ENCODE measurements at places on chromosomes 4 and X. TPM values are rescaled to one million over a fixed set of nuclear protein-coding genes. Genes with fewer than 3 reads are reported as not detected.

Gene TAF7L
- total RNA-seq, result not detected

Gene MSX1
- total RNA-seq, result 2.7 TPM

Gene PAGE4
- total RNA-seq, result not detected

Gene SLC6A14
- not detected for total RNA-seq

Gene ETDB
- not detected for total RNA-seq

Gene VSIG4
- total RNA-seq, result 65.1 TPM

Gene PPP3CA
- 23.3 TPM for total RNA-seq

Gene BMPR1B
- 1.4 TPM for total RNA-seq

Gene CXorf49B
- total RNA-seq, result not detected

Gene HSFX3
- not detected for total RNA-seq

Gene CCDC110
- 1.0 TPM for total RNA-seq

DNA sequence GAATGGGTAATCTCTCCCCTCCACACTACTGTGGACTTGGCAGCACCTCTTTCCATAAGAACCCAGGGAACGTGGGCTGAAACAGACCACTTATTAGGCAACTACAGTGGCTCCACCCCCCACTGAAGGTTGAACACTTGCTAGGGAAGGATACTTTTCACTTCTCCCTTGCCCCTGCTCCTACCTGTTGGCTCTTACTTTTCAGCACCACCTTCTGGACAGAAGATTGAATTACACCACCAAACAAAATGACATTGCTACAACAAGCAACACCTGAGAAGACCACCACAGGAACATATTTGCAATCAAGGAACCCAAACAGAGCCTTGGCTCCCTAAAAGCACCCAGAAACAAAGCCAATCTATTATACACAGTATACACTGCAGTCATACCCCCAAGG, 132.1 kb upstream of the CXCL13 start:
- no peak for DNase-seq

- no peak for DNase-seq
These were observed 120.0 kb downstream of the RAB28 start for GRCh38 chr4:13364172-13364571.

GRCh38 chr4:175674219-175674618, 137.8 kb downstream of the GPM6A start:
- no peak for DNase-seq

DNA sequence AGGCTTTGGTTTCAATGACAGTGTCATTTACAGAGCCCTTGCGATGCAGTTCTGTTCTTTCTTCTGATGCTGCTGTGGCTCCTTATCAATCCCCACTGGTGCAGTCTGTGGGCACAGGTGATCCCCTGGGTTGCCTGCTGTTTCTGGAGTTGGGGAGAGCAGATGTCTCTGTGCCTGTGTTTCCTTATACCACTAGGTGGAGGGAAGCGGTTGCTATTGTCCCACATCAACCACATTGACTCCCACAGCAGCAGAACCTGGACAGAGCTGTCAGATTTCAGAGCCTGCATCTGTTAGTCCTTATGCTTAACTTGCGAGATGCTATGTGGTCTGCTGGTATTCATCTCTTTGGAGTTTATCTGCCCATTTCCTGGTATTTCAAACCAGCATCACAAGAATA, 57.7 kb downstream of the NEIL3 start:
- DNase-seq, result no peak

DNA sequence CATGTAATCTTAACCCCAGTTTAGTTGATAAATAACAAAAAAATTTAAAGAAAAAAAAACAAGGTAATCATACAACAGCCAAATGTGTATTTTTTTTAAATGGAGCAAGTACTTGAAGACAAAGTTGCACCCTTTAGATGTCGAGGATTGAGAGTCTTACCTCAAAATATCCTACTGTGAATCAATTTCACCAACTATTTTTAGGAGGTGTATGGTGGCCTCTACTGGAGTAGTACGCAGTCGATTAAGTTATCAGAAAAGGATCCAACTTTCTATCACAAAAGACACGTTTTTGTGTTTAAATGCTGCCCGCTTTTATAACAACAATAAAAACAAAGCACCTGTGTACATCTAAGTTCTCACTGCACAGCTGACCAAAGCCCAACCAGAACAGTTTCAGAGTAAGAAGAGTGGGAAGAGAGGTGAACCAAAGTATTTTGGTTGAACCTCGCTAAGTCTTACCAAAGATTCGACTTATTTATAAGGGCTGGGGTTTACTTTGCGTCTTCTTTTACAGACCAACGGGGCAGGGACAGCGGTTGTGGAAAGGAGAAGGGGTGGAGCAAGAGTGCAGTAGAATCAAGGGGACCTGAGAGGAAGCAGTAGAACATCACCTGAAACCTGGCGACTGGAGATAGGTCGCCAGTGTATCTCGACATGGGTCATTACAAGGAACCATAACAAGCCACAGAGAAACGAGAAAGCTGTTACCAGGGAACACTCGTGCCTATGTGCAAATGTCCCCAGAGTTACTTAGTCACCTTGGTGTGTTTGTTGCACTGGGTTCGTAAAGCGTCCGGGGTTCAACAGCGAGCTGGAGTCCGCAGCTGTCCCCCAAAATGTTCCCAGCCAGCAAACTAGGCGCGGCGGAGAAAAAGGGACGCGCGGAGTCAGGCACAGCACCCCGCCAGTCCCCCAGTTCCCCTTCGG, 1.1 kb downstream of the RPS6KA6 start:
- no peak for DNase-seq

DNA sequence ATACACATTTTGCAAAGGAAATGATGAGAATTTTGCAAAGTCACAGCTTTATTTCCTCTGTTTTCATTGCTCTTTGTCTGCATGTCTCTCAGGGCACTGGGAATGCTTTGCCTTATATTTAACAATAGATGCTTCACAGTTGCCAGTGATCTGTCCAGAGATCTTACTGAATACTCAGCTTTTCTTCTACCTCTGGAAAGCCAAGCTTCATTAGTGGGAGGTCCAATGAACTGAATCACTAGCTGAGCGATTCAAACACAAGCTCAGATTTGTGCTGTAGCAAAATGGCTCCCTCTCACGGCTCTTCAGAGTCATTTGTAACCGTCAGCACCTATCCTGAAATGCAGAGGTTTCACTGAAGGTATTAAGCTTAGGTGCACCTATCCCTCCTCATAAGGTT, 138.9 kb downstream of the DCLK2 start:
- DNase-seq, result no peak

GRCh38 chr4:132123870-132124623, 1025.0 kb upstream of the PCDH10 start:
- no peak for DNase-seq

GRCh38 chr4:101355246-101355645, 7.9 kb upstream of the PPP3CA start:
- no peak for DNase-seq

GRCh38 chrX:14050709-14051108, 21.0 kb upstream of the GEMIN8 start:
- DNase-seq, result no peak

DNA sequence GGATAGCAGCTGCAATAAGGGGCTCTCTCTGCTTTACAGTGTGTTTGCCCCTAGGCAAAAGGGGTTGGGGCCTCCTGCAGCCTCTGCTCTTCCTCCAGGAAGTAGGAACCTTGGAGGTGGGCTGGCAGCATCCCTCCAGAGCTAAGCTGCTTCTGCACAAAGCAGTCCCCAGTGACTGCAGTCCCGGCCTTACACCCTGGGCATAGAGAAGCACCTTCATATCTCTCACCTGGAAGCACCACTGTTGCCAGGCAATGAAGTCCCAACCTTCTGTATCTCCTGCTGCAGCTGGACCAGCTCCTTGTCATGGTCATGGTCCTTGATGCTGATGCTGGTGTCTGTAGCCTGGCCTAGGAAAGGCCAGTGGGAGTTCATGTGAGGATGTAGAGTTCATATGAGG, 171.1 kb upstream of the TET2 start:
- DNase-seq, result no peak

DNA sequence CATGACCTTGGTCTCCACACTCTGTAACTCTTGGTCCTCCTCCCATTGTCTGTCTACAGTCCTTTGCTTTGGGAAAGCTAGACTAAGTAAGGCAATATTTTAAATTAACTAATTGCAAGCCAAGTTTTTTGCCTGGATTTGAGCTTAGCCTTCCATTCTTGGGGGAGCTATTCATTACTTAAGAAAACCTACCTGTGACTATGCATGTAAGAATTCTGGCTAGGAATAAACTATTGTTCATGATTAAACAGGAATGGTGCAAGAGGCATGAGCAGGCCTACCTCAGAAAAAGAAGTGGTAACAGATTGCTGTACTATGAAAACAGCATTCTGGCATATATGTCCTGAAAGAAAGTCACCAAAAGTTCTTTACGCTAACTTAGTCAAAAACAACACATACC, 309.4 kb downstream of the MAPK10 start:
- no peak for DNase-seq

DNA sequence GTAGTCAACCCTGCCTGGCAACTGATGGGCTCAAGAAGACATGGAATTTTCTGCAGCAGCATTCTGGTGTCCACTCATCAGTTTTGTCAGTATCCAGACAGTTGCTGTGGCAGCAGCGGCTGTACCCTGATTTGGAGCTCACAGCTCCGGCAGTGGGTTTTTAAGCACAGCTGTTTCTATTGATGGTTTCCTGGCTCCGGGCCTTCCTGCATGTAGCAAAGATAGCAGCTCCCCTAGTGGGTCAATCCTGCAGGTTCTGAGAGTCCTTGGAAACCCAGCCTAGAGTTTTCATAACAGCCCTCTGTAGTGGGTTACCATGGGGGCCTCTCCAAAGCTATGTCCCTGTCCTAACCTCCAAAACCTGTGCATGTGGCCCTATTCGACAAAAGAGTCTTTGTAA, 84.0 kb upstream of the ATP6AP2 start:
- DNase-seq, result no peak

DNA sequence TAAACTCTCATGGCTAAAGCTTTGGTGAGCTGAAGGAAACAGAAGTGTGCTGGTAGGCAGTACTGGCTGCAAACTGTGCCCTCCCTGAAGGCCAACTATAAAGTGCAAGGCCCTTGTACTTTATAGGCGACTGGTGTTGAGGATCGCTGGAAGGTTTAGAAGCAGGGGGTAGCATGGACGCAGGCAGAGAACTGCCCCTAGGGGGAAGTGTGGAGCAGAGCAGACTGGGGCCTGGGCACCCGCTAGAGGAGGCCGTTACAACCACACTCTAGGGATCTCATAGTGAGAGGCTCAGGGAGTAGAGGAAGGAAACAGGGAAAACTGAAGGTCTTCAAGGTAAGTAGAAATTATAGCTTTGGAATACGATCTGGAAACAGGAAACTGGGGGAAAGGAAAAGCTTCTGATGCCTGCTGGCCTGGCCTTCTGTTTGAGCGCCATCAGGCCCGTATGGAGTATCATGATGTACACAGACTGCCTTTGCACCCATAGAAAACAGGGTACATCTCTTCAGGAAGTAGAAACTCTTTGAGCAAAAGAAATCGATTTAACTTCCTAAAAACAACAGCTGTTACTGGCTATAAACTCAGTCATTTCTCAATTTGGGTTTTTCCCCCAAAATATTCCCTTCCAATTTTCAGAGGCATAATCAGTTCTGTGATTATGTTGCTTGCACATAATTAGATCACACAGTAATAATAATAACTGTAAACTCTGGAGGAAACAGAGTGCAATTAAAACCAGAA, 23.9 kb upstream of the TMSB4X start:
- no peak for DNase-seq

DNA sequence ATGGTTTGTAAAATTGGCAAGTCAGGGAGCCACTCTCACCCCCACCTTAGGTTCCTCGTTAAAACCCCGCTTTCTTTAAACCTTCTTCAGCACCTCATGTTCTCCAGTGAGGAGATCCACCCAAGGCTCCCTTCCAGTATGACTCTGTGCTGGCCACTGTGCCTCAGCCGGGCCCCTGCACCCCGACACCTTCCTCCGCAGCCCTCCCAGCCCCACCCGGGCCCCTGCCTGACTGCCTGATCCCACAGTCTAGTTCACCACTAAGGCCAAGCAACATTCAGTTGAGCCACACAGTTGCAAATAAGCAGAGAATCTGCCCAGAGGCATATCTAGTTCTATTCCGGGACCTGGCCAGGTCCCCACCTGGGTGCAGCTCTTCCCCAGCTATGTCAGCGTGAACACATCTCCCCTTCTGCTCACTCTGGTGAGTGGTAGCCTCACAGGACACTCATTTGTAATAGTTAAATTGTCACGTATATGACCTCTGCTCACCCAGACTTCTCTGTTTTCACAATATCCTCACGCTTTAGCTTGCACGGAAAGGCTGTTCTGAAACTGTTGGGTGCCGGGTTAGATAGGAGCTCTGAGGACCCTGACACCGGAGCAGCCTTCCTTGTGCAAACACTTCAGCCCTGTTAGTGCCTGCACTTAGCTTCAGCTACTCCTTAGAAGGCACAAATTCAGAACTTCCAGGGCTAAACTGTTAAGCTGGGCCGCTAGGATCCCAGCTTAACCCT, 146.8 kb downstream of the DCTD start:
- DNase-seq, result no peak

GRCh38 chrX:45668686-45669443, 468.2 kb upstream of the DIPK2B start:
- no peak for DNase-seq

- no peak for DNase-seq
These were observed 194.0 kb upstream of the ARHGAP24 start for GRCh38 chr4:85280963-85281362.

- DNase-seq, result peak; percentile 63
These were observed 2.5 kb downstream of the SH3BP2 start for GRCh38 chr4:2795300-2795892.

- DNase-seq, result no peak
These were observed 868.0 kb downstream of the RPA4 start for GRCh38 chrX:97751735-97752134.

DNA sequence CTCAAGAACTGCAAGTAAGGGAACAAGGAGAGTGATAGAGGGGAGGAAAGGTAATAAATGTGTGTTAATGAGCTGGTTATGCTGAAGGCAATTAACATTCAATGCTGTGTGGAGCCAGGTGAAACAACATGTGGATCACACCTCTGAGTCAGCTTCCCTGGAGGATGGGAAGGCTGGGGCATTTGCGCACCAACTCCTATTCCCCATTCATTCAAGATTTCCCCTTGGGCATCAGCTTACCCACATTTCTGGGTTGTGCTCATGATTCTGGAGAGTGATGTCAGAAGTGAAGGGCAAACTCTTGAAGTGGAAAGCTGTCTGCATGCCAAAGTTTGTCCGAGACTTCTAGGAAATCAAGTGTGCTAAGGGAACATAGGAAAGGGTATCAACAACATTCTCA, 461.4 kb downstream of the MID1IP1 start:
- DNase-seq, result no peak
